ENCODE measurements at places on chromosomes 13 and 19.

DNA sequence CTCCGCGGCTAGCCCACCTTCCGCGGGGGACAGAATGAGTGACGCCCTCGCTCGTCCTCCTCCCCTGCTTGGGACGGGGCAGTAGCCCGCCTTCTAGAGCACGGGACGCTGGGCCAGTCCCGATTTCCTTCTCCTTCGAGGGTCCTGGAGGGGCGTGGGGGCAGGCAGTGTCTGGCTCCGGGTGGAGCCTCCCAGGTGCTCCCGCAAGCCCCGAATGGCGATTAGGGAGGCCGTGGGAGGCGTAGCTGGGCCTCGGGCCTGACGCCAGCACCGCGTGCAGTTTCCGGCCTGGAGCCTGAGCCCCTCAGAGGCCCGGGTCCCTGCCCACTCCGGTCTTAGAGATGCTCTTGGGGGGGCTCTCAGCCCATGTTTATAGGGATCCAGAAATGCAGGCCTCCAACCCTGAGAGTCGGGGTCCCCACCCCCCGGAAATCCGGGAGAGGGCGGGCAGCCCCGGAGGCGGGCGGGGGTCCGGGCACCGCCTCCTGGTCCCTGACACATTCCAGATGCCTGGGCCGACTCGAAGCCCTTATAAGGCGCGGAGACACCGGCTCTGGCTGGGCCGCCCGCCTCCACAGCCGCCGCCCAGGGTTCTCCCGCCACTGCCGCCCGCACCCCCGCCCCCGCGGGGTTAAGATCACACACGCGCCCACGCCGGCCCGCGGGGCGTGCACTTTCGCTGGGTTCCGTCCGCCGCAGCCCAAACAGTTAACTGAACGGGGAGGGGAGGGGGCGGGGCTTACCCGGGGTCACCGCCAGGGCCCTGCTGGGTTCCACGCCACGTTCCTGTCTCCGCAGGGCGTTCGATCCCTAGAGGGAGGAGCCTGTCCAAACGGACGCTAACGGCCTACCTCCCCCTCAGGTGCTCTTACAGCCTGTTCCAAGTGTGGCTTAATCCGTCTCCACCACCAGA lies 1.5 kb downstream of the MYADM start:
- DNase-seq: peak; percentile 88

DNA sequence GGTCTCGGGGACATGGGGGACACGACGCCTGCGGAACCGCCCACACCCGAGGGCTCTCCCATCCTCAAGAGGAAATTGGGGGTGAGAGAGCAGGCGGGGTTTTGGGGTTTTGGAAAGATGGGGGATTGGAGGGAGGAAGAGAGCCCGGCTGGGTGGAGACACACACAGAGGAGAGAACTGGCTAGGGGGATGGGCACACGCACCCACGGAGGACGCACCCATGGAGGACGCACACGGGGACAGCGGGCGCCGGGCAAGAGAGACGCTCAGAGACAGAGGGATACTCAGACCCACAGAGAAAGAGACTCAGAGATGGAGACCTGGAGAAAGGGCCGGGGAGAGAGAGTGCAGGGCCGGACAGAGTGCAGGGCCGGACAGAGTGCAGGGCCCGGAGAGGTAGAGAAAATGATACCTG lies 52.1 kb downstream of the MAP4K1 start:
- DNase-seq: no peak

DNA sequence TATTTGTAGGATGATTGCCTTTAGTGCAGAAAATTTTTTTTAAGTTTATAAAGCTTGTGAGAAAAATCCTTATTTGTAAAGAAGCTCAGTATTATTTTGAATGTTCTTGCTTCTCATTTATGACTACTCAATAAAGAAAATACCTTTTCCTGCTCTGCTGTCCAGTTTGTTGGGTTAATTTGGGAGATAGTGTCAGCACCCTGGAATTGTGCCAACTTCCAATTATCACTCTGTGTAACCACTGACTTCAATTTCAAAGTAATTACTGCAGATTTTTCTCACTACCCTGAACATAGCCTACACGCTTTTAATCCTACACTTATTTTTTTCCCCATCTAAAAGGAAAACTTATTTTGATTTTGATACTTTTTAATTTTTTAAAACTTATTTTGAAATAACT lies 93.1 kb downstream of the GGACT start:
- DNase-seq: no peak

GRCh38 chr19:43474487-43474886 lies 9.1 kb upstream of the LYPD3 start:
- no peak for DNase-seq

GRCh38 chr13:103514619-103515018 lies 448.4 kb upstream of the SLC10A2 start:
- no peak for DNase-seq

GRCh38 chr19:29370276-29370675 lies 155.5 kb upstream of the VSTM2B start:
- no peak for DNase-seq

GRCh38 chr13:27663947-27664346 lies 42.3 kb downstream of the POLR1D start:
- no peak for DNase-seq

DNA sequence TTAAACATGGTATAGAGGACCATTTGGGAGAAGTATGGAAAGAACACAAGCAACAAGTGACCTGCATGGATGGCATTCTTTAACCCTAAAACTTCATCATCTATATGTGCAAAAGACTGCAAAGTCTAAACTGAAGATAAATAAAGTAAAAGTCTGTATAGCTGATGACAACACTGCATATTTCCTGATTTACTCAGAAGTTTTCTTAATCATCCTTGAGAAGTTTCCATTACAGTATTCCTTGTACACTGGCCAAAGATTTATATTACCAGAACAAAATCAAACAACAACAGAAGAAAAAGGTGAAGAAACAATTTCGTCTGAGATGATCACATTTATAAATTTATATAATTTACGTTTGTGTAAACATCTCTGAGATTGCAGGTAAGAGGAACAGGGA lies 805.7 kb downstream of the PCDH9 start:
- DNase-seq: no peak

- DNase-seq: no peak
Observed at GRCh38 chr19:23822735-23823134, 64.0 kb upstream of the ZNF681 start.

DNA sequence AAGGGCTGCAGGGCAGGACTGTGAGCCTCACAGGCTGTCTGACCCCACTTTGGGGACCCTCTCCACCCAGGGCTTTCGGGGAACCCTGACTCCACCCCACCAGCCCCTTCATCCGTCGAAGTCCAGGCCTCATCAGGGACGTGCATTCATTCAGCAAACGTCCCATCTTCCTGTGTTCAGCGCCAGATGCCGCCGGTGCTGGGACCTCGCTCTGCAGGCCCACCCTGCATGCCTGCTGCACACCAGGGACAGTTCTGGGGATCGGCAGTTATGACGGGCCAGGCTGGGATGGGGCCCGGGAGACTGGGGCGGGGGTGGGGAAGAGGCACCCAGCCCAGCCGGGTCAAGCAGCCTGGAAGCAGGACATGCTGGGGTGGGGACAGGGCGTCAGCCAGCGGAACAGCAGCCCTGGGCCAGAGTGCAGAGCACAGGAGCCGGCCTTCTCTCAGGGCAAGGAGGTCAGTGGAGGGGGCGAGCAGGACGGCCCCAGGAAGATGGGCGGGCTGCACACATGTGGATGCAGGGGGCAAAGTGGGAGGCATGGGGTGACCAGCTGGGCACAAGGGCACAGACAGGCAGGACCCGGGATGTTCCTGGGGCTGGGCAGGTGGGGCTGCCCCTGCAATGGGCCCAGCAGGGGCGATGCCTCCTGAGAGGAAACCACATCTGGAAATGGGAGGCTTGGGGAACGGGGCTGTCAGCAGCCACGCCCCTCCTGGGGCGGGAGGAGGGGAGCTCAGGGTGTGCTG lies 5.1 kb downstream of the GAMT start:
- no peak for DNase-seq
